ENCODE measurements at places on chromosomes 5 and 9. TPM values are rescaled to one million over a fixed set of nuclear protein-coding genes. Genes with fewer than 3 reads are reported as not detected.

Gene PCBD2
- 9.0 TPM for total RNA-seq

Gene HAVCR1
- 1.1 TPM for total RNA-seq

Gene ANKRD31
- total RNA-seq = 0.37 TPM

Gene THBS4
- 0.21 TPM for total RNA-seq

Gene CCL19
- not detected for total RNA-seq

Gene PCDHB16
- not detected for total RNA-seq

Gene TMEM38B
- total RNA-seq = 5.9 TPM

Gene SNCB
- not detected for total RNA-seq

Gene NRARP
- 0.91 TPM for total RNA-seq

Gene DOCK8
- 160 TPM for total RNA-seq

Gene C5orf58
- total RNA-seq = not detected

Gene SPARC
- 12.5 TPM for total RNA-seq

DNA sequence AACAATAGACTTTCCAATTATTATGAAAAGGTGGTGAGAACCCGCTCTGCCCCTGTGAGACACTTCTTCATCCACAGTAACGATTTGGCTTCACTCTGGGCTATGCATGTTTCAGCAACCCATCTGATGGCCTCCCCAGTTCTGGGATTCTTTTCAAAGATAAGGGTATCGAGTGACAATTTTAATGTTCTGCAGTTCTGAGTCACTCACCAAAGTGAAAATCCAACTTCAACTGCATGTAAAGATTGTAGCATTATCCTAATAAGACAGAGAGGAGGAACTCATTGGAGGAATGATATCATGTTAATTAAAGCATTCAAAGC is 1078.3 kb upstream of the SEMA6A start:
- H3K27me3 ChIP-seq = no peaks in the 10 kb centered on the region
- no peaks in the 10 kb centered on the region for H3K36me3 ChIP-seq
- H3K27ac ChIP-seq = no peak overlapping the region
- DNase-seq = no peak
- H3K4me3 ChIP-seq = no peak overlapping the region

DNA sequence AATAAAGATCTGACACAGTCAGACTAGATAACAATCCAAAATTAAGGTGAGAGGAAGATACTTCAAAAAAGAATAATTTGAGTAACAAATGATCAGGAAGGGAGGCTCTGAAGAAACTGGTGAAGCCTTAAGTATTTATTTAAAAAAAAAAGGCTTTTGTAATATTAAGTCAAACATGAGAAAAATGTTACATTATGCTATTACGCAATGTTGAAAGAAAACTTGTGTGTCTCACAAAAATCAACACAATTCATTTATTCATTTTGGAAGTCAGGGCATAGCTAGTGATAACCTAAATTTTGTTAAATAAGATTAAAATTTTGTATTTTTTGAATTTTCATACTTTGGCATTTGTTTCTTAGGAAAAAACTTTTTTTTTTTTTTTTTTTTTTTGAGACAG is 28.2 kb downstream of the WDR41 start:
- H3K4me1 ChIP-seq = peaks cover 6% of the 10 kb centered on the region
- H3K36me3 ChIP-seq = no peaks in the 10 kb centered on the region
- no peaks in the 10 kb centered on the region for H3K27me3 ChIP-seq
- no peak overlapping the region for H3K27ac ChIP-seq

DNA sequence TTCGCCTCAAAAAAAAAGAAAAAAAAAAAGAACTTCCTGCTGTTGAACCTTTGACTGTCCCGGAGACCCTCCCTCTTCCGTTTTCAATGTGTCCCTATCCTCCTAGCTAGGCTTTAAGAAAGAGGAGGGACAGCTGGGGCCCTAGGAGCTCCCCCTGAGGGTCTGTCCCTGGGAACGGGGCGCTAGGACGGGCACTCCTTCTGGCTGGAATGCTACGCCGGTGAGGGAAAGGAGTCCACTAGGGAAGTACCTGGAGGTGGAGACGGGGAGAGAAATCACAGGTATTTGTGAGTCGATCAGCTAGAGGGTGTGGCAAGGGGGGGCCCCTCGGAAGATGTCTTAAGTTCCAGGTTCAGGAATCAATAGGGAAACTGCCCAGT is 4.6 kb downstream of the SIT1 start:
- H3K4me1 ChIP-seq = peaks cover 37% of the 10 kb centered on the region
- peak overlapping the region; percentile 98 for H3K4me3 ChIP-seq
- H3K27me3 ChIP-seq = no peaks in the 10 kb centered on the region
- no peak for DNase-seq

DNA sequence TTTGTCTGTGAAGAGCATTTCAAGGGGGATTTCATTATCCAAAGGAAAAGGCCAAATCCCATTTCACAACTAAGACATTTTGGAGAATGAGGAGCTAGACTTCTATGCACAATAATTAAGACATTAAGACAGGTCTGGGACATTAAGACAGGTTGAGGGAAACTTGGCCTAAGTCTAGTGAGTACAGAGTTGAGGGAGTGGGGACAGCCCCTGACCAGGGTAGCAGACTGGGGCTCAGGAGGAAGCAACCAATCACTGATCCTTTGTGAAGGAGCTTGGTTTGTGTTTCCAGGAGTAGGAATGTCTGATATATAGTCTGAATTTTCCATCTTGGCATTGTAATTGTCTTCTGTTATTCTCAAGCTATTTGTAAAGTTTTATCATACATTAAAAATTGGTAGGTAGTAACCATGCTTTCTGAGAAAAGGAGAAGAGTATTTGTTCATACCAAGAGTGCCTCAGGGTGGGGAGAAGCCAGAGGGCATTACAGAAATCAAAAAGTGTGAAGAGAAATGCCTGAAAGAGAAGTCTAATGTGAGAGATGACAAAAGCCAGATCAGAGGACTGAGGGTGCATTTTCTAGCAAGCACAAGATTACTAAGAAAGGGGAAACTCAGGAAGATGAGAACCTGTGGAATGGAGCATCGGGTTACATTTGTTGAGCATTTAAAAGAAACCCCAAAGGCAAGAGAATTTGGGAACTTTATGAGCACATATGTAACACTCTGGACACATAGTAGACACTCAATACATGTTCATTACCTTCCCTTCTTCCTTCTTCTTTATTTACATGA is 189.3 kb upstream of the PIK3R1 start:
- H3K4me1 ChIP-seq = peaks cover 2% of the 10 kb centered on the region
- no peak overlapping the region for H3K4me3 ChIP-seq
- H3K27me3 ChIP-seq = peaks cover 14% of the 10 kb centered on the region
- H3K36me3 ChIP-seq = no peaks in the 10 kb centered on the region

- no peaks in the 10 kb centered on the region for H3K27me3 ChIP-seq
- DNase-seq = no peak
- H3K4me3 ChIP-seq = no peak overlapping the region
- no peak overlapping the region for H3K27ac ChIP-seq
Observed at GRCh38 chr5:93225748-93226147, 355.3 kb downstream of the NR2F1-AS1 start.

DNA sequence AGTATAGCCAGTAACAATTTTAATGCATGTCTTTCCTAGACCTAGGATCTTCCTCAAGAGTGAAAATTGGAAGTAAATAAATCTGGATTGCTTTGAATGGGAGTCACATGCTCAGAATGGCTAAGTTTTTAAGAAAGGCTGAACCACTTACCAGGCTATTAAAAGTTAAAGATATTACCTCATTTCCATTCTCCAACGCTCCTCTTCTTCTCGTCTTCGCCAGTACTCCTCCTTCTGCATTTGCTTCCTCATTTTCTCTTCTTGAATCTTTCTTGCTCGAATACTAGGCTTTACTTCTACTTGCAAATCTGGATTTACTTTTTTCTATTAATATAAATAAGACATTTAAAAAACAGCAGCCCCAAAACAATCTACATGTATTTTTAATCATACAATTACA is 49.6 kb downstream of the ZFR start:
- H3K4me1 ChIP-seq = peaks cover 2% of the 10 kb centered on the region
- DNase-seq = no peak
- H3K27ac ChIP-seq = no peak overlapping the region

GRCh38 chr5:123035360-123035917 is 1.1 kb downstream of the PPIC start:
- peak overlapping the region; percentile 80 for H3K4me3 ChIP-seq
- no peak for DNase-seq
- H3K27ac ChIP-seq = no peak overlapping the region

- DNase-seq = no peak
- no peaks in the 10 kb centered on the region for H3K36me3 ChIP-seq
- peaks cover 5% of the 10 kb centered on the region for H3K27me3 ChIP-seq
- H3K4me1 ChIP-seq = no peaks in the 10 kb centered on the region
- no peak overlapping the region for H3K27ac ChIP-seq
Observed at GRCh38 chr5:158223054-158223600, 364.2 kb upstream of the CLINT1 start.

- no peaks in the 10 kb centered on the region for H3K27me3 ChIP-seq
- H3K27ac ChIP-seq = no peak overlapping the region
- no peaks in the 10 kb centered on the region for H3K36me3 ChIP-seq
- H3K4me3 ChIP-seq = no peak overlapping the region
Observed at GRCh38 chr5:179113143-179113530, 53.0 kb downstream of the ZNF354C start.

GRCh38 chr9:37410354-37410861 is 12.1 kb upstream of the GRHPR start:
- no peak overlapping the region for H3K4me3 ChIP-seq
- peaks cover 3% of the 10 kb centered on the region for H3K36me3 ChIP-seq
- no peak for DNase-seq
- peaks cover 26% of the 10 kb centered on the region for H3K4me1 ChIP-seq
- H3K27ac ChIP-seq = peak overlapping the region; percentile 91
- peaks cover 6% of the 10 kb centered on the region for H3K27me3 ChIP-seq

DNA sequence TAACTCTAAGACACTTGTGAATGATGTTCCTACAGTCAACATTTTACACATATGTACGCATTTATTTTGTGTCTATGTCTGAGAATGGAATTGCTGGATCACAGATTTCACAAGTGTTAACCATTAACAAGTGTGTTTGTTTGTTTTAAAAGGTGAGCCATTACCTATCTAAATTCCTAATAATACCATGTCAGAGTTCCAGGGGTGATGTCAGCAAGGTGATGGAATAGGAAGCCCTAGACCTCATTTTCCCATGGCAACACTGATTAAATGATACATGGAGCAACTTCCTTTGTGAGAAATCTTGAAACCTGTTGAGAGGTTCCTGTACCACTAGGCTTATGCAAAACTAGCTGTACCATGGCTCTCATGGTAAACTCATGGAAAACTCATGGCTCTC is 309.7 kb downstream of the CYLC2 start:
- H3K4me1 ChIP-seq = no peaks in the 10 kb centered on the region
- no peak overlapping the region for H3K4me3 ChIP-seq
- H3K27ac ChIP-seq = no peak overlapping the region

DNA sequence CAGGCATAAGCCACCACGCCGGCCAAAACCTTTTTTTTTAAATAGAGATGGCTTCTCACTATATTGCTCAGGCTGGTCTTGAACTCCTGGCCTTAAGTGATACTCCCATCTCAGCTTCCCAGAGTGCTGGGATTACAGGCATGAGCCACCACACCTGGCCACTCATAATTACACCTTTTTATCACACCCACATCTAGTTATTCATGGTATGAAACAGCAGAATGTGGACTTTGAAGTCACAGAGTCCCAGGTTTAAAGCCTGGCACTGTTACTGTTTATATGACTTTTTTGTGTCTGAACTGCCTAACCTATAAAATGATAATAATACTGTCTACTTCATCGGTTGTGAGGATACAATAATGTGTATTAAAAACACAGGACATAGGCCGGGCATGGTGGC is 23.1 kb downstream of the ZNF346 start:
- H3K27me3 ChIP-seq = no peaks in the 10 kb centered on the region
- no peak for DNase-seq
- no peak overlapping the region for H3K27ac ChIP-seq
- H3K4me1 ChIP-seq = peaks cover 4% of the 10 kb centered on the region

DNA sequence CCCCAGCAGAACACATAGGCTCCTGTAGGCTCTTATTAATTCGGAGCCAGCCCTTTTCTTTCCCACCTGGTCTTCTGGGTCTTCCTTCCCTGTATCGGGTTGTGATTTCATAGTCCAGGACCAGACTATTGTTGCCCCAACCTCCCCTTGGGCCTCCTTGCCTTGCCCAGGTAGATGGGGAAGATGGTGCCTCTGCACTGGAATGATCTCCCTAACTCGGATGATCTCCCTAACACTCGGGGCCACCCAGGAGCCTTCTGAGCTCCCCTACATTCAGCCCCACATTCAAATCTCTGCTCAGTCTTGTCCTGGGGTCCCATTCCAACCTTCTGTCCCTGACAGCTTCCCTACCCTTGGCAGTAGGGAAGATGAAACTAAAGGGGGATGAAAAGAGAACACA is 2.7 kb upstream of the IRF1 start:
- H3K4me3 ChIP-seq = peak overlapping the region; percentile 25
- DNase-seq = no peak
- H3K27me3 ChIP-seq = no peaks in the 10 kb centered on the region
- H3K36me3 ChIP-seq = peaks cover 3% of the 10 kb centered on the region
- H3K4me1 ChIP-seq = peaks cover 46% of the 10 kb centered on the region

GRCh38 chr5:147927901-147928300 is 21.6 kb upstream of the C5orf46 start:
- H3K4me3 ChIP-seq = no peak overlapping the region
- no peaks in the 10 kb centered on the region for H3K36me3 ChIP-seq
- no peaks in the 10 kb centered on the region for H3K4me1 ChIP-seq
- H3K27me3 ChIP-seq = no peaks in the 10 kb centered on the region
- DNase-seq = no peak

- no peak for DNase-seq
- no peak overlapping the region for H3K27ac ChIP-seq
- H3K36me3 ChIP-seq = peaks cover 5% of the 10 kb centered on the region
- H3K4me1 ChIP-seq = peaks cover 5% of the 10 kb centered on the region
- no peak overlapping the region for H3K4me3 ChIP-seq
Observed at GRCh38 chr9:84677080-84677479, 7.6 kb downstream of the NTRK2 start.

- no peak for DNase-seq
Observed at GRCh38 chr9:132669319-132669697, 475 bp downstream of the DDX31 start.

All from T-helper 17 cell (primary cell).